ENCODE measurements at places on chromosomes 11 and 22.
A peak's percentile ranks its signal among the peaks of the same experiment; 100 is the strongest.

DNA sequence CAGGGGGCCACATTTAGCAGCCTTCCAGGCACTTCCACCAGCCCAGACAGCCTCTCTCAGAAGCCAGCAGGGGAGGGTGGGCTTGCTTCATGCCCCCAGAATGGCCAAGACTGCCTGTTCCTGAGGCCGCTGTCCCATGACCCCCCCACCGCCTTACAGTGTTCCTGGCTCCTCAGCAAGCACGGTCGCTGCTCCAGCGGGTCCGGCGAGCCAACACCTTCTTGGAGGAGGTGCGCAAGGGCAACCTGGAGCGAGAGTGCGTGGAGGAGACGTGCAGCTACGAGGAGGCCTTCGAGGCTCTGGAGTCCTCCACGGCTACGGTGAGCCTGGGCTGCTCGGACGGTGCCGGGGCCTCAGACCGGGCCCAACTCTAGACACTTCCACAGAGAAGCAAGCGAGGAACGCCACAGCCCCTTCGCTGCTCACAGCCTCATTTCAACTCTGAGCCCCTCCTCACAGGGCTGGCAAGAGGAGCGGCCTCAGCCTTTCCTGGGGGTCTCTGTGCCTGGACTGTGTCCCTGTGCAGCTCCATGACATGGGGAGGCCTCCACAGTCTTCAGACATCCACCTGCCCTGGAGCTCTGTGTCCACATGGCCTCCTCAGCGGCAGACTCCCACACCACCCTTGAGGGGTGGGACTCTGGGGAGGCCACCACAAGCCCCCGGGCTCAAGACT is 668 bp downstream of the F2 start:
- H3K27ac ChIP-seq, result no peak overlapping the region
- no peak for DNase-seq
- H3K4me1 ChIP-seq, result peaks cover 4% of the 10 kb centered on the region

- H3K4me3 ChIP-seq, result no peak overlapping the region
- H3K27ac ChIP-seq, result no peak overlapping the region
- H3K36me3 ChIP-seq, result no peaks in the 10 kb centered on the region
- H3K4me1 ChIP-seq, result no peaks in the 10 kb centered on the region
- H3K27me3 ChIP-seq, result no peaks in the 10 kb centered on the region
These were observed 98.0 kb upstream of the TBCEL start for GRCh38 chr11:120925944-120926343.

DNA sequence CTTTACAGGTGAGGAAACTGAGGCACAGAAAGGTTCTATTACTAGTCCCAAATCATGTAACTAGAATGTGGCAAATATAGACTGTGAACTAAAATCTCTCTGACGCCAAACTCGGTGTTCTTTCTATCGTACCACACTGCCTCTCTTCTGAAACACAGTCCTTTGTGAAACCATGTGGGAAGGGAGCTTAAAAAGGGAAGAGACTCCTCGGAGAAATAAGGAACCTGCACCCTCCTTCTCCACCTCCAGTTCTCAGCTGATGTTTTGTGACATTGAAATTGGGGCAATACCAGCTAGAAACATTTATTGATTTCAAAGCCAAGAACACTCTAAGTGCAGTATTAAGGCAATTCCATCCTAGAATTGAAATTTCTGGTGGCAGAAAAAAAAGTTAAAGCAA is 76.4 kb upstream of the DRD2 start:
- H3K4me3 ChIP-seq, result no peak overlapping the region
- DNase-seq, result no peak
- H3K36me3 ChIP-seq, result no peaks in the 10 kb centered on the region

GRCh38 chr11:61972672-61973475 is 5.4 kb upstream of the FTH1 start:
- H3K4me1 ChIP-seq, result peaks cover 68% of the 10 kb centered on the region
- no peaks in the 10 kb centered on the region for H3K36me3 ChIP-seq
- DNase-seq, result no peak
- H3K27ac ChIP-seq, result peak overlapping the region; percentile 99
- H3K4me3 ChIP-seq, result peak overlapping the region; percentile 39

All from gastrocnemius medialis (tissue), 4 donors.